Colonic mucosa (tissue), 4 donors: ENCODE measurements at places on chromosomes 2 and 18.

DNA sequence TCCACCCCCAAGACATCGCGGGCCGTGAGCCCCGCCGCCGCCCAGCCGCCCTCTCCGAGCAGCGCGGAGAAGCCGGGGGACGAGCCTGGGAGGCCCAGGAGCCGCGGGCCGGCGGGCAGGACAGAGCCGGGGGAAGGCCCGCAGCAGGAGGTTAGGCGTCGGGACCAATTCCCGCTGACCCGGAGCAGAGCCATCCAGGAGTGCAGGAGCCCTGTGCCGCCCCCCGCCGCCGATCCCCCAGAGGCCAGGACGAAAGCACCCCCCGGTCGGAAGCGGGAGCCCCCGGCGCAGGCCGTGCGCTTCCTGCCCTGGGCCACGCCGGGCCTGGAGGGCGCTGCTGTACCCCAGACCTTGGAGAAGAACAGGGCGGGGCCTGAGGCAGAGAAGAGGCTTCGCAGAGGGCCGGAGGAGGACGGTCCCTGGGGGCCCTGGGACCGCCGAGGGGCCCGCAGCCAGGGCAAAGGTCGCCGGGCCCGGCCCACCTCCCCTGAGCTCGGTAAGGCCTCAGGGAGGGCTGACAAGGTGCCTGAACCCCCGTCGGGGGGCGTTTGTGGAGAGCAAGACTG, 14.2 kb downstream of the SPEG start:
- DNase-seq = no peak

DNA sequence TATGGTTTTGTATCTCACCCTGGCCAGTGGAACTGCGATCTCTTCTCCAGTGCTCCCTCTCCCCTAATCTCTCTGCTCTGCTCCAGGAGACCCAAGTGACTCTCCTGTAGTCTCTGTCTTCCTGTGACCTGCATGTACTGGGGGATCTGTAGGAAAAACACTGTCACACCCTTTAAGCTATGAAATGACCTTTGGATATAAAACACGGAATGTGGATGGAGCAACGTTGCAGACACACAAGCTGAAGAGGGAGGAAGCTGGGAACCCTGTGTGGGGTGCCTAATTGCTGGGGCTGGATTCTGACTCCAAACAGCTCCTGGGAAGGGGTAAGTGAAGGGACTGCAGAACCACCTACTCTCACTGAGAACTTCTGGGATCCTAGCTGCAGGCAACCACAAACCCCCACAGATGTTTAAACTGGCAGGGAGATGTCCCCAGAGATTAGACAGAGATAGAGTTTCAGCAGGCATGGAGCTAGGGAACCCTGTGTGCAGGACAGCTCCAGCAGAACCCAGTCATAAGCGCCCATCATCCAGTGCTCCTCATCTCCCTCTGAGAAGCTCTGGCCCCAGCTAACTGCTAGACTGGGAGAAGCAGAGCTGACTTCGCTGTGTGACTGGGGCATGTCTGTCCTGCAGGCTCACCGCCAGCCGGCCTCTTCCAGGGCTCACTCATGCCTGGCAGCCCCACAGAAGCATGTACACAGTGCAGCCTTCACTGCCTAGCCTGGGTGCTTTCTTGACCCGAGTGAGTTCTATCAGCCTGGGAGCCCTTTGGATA, 482.7 kb upstream of the SETBP1 start:
- DNase-seq = no peak

DNA sequence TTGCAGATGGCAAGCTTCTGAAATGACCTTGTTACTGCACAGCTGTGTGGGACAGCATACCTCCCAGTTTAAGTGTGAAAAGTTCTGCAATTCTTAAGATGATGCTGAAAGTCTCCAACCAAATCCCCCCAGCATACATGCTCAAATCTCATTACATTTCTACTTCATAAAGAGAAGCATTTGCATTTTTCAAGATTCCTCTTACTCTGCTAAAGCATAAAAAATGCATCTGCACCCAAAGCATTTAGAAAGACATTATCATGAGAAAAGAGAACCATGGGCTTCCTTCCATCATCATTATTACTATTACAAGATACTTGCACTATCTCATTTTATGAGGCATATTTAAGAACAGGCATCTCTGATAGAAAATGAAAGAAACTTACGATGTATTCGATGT, 236.9 kb upstream of the REV1 start:
- DNase-seq = no peak

GRCh38 chr18:62496262-62496661, 26.6 kb upstream of the ZCCHC2 start:
- no peak for DNase-seq

- no peak for DNase-seq
Observed at GRCh38 chr2:66604326-66604725, 169.4 kb downstream of the MEIS1 start.

DNA sequence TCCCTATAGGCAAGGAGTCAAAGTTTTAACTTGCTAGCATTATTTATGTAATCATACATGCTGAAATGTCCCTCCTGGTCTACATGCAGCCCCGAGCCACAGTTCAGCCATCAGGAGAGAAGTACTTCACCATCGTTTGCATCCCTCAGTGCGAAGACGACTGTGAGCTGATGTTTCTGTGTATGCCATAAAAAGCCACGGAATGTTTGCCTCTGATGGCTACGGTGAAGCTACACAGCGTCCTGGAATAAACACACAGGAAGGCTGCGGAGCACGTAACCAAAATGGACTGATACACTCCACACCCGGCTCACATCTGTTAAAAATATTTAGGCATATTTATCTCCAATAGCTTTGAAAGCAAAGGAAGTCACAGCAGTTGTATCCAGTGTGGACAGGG, 4.3 kb upstream of the SALL3 start:
- no peak for DNase-seq

GRCh38 chr18:77147418-77147852, 14.9 kb upstream of the MBP start:
- no peak for DNase-seq

- DNase-seq = no peak
Observed at GRCh38 chr2:167420211-167420610, 531.9 kb downstream of the XIRP2 start.

DNA sequence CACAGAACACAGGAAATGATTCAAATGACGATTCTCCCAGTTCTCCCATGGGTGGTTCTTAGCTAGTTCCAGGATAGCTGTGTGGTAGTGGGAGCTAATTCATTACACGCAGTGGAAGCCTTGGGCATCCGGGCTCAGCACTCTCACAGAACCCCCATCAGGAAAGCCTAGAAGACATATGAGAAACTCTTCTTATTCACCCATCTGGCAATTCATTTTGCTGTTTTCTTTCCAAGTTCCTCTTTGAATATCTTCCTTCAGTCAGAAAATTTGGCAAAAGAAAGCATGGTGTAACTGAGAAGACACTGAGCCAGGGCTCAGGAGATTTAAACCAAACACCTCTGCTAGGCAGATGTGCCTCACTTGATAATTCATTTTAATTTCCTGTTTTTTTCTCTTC, 85.2 kb upstream of the FN1 start:
- no peak for DNase-seq

DNA sequence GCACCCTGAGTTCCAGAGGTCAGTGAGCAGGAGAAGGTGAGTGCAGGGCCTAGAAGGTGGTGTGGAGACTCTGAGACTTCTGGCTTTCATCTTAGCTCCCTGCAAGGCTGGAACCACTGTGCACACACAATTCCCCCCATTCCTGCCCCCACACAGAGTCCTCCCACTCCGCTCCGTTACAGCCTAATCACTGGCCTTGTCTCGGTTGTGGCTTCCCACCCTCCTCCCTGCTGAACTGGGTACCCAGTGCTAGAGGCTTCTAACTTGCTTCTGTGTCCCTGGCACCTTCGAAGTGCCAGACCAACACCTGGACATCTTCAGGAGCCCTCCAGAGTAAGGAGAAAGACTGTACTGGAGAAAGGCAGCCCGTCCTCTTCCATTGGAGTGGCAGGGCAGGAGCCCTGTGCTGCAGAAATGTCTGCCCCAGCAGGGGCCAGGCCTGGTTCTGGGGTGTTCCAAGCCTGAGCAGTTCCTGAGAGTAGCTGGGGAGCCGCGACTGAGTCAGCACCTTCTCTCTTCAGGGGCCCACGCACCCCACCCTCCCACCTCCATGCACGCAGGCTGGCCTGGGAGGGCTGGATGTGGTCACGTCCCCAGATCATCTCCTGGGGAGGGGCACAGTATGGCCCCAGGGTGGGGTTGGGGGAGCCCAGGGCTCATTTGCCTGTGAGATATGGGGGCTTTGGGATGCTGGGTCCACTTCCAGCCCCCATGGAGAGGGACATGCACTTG, 23.4 kb downstream of the CROCC2 start:
- DNase-seq = peak; percentile 13

DNA sequence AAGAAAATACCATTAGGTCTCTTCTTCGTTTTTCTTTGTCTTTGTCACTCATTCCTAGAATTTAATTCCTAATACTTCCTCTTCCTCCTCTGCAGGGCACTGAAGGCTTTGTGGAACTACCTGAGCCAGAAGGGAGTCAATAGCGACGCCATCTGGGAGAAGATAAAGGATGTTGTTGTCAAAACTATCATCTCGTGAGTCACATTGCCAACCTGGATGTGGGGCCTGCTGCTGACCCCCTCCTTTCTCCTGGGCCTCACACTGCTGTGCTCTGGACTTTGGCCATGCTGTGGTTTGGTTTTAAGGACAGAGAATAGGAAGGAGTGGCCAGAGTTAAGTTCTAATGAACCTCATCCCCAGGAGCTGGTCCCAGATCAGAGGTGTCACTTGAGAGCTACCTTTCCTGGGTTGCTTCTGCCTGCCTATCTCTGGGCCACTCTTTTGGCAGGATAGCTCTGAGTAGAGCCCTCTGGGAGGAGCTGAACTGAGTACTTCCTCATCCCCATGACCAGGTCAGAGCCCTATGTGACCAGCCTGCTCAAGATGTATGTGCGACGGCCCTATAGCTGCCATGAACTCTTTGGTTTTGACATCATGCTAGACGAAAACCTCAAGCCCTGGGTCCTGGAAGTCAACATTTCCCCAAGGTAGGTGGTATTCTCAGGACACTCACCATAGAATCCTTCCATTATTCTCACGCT, 33.1 kb upstream of the CYP27A1 start:
- DNase-seq = no peak

GRCh38 chr2:96806468-96807126, 9.5 kb upstream of the CNNM3 start:
- no peak for DNase-seq

DNA sequence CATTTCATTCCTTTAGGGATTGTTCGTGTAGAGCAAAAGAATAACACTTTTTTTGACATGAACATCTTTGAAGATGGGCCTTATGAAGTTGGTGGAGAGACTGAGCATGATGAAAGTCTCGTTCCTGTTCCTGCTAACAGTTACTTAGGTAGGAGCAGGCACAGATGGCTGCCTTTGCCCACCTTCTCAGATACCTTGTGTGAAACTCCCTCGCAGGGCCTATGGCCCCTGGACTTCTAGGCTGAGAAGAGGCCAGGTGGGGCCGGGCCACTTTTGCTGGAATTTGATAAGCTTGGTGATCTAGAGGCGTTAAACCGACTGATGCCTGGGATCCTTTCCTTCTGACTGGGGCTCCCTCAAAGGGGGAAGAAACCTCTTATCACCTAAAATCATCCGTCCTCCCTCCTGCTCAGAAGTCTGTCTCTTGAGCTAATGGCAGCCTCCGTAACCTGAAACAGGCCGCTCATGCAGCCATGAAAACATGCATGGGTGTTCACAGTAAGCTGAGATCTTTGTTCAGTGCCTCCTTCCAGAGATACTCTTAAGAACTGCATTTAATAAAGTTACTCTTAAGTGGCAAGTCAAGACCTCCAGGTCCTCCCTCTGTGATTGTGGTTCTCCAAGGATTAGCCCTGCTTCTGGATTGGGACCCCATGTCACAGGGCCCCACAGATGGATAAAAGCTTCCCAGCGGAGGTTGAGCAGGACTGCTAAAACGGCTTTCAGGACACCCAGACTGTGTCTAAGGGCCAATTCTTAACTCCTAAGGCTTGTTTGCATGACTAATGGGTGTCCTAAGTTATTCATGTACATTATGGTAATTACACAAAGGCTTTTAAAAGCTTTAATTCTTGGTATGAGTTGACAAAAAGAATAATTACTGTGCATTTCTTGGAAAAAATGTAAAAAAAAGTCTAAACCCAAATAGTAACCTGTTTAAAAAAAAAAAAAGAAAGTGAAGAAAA, 43.9 kb downstream of the ITGA6 start:
- no peak for DNase-seq

GRCh38 chr2:208064220-208064961, 39.1 kb upstream of the PLEKHM3 start:
- DNase-seq = no peak

DNA sequence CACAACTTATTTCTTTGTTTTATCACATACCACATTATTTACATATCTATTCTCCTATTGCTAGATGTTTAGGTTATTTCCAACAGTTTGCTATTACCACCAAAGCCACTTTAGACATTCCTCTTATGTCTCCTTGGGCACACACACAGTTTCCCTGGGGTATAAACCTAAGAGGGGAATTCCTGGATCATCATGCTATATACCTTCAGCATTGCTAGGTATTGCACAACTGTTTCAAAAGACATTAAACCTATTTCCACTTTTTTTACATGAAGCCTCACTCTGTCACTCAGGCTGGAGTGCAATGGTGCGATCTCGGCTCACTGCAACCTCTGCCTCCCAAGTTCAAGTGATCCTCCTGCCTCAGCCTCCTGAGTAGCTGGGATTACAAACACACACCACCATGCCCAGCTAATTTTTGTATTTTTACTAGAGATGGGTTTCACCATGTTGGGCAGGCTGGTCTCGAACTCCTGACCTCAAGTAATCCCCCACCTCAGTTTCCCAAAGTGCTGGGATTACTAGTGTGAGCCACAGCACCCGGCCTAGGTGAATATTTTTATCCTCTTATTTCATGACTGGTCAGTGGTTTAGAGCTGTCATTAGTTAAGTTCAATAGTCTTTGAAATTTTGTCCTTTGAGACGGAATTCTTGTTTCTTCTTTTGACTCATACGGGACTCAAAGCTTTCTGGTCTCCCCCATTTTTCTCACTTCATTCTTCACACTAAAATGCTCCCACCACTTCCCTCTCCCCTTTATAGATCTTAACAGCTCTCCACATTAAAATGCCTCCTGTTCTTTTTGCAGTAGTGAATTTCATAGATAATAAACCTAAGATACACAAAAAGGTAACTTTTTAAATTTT, 30.3 kb downstream of the SULT1C4 start:
- DNase-seq = no peak

DNA sequence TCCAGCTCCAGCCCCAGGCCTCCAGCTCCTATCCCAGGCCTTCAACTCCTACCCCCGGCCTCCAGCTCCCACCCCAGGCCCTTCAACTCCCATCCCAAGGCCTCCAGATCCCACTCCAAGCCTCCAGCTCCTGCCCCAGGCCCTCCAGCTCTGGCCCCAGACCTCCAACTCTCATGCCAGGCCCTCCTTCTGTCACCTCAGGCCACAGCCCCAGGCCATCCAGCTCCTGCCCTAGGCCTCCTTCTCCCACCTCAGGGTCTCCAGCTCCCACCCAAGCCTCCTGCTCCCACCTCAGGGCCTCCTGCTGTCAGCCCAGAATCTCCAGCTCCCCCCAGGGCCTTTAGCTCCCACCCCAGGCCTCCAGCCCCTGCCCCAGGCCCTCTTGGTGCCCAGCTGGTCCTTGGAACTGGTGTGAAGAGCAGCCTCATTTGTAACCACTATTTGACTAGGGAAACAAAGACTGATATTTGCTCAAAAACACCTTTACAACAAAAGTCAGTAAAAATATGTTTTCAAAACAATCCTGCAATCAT, 67.8 kb upstream of the SALL3 start:
- DNase-seq = no peak
